Psoas muscle (tissue), 8 donors: ENCODE measurements at places on chromosomes 5 and 9.
A peak's percentile ranks its signal among the peaks of the same experiment; 100 is the strongest.

- no peak for DNase-seq
These were observed 16.1 kb downstream of the KCNN2 start for GRCh38 chr5:114377946-114378345.

DNA sequence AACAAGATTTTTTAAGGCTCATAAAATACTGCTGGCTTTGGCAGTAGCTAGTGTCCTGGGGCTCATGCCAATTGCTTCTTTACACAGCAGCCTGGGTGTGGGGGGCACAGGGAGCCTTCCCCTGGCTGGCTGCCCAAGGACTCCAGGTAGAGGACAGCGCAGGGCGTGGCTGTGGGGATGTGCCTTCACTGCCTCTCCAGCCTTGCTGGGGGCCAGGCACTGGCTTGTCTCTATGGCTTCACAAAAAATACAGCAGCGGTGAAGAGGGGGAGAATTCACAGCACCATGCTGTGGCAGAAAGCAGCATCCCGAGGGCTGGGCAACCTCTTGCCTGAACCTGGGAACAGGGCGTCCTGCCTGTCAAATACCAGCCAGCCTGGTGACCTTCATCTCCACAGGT, 57.4 kb downstream of the DAP start:
- no peak for DNase-seq

- no peak for DNase-seq
These were observed 243.8 kb upstream of the ZNF462 start for GRCh38 chr9:106619211-106619610.

DNA sequence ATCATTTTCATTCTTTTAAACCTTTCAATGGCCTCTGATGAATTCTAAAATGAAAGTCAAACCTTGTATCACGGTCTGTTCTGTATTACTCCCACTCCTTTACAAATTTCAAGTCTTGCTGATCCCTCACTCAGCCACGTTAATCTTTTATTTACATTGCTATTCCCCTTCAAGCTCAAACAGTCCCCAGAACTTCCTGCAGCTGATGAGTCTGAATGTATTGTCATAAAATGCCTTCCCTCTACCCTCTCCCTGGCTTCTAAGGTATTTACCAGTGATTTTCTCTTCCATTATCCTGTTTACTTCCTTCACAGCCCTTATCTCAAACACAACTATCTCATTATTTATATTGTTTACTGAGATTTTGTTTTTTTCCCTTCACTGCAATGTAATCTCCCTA, 562.3 kb upstream of the C9orf72 start:
- DNase-seq: no peak

- no peak for DNase-seq
These were observed 861 bp downstream of the MTX3 start for GRCh38 chr5:79990205-79990597.

DNA sequence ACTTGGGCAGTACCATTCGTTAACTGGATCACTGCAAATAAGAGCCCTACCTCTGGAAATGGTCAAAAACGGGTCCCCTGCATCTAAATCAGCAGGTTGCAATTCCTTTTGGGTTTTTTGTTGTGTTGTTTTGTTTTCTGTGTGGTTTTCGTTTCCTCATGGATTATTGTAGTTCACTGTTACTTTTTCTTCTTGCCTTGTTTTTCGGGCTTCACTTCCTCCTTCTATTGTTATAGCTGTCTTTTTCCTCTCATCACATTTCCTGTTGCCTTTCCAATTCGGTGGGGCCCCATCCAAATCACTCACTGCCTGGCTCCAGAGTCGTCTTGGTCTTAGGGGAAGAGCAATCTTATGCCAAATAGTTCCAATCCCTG, 8.7 kb upstream of the SSBP2 start:
- DNase-seq: no peak

- peak; percentile 86 for DNase-seq
These were observed 87.3 kb downstream of the LIFR start for GRCh38 chr5:38468978-38469706.

DNA sequence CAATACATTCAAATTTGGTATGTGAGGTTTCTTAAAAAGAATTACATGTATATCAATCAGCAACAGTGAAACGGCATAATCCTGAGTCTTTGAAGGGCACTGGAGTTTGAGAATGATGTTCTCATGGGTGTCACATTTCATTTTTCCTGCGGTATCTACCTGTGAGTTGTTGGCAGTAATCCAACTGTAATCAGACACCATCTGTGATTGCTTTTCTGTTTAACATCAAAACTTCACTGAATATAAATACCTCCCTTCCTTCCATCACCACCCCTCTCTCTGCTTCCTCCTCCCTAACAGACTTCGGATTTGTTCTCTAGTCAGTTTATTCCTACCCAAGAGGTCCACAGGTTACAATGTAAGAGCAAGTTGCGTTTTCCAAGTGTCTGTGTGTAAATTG, 275.2 kb upstream of the PCSK5 start:
- no peak for DNase-seq

DNA sequence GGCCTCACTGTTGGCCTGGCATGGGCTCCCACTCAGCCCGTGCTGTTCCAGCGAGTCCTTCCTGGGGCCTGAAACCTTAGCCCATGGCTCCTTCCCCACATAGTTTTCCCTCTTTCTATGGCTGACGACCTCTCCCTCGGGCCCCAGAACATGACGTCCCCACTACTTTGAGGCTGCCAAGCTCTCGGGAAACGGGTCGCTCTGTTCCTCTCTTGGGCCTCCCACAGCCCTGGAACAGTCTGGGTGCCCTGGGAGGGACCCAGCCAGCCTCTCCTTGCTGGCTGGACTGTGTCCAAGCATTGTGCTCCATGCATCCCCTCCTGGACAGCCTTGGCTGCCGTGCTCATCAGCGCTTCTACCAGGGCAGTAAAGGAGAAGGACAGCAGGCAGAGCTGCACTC, 118.3 kb downstream of the SYK start:
- DNase-seq: peak; percentile 91

- DNase-seq: no peak
These were observed 14.3 kb upstream of the POU5F2 start for GRCh38 chr5:93755716-93756115.

DNA sequence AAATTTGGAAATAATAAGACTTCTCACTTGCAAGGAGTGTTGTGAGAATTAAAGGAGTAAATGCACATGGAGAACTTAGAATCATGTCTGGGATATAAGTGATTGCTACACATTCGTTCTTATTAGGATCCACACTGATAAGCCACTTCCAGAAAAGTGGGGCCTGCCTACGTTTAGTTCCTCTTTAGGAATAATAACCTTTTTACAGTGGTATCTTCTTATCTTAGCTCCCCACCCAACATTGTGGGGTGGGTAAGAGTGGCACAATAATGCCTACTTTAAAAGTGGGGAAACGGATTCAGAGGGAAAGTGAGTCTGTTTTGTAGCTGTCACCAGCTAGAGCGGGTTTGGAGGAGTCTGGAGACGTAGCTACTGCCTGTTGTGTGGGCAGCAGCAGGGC, 16.0 kb downstream of the DOCK2 start:
- no peak for DNase-seq

- DNase-seq: no peak
These were observed 27.8 kb upstream of the SLC44A1 start for GRCh38 chr9:105216440-105217178.

DNA sequence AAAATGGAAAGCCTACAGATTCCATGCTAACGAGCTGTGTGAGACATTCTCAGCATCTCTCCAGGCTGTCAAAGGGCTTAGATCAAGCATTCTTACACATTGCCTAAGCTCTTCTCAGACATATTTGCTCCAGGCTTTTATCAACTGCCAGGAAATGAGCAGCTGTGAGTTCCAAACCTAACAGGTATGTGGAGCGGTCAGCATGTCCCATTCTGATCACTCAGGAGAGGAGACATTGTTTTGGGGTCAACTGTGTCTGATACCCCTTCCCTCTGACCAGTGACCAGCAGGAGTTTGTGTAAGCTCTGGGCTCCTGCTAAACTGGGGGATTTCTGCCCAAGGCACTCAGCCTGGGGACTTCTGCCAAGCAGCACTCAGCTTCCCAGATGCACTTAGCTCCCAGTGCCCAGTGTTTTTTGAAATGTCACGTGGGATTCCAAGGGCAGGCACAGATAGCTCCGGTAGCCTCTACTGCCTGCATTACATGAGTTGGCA, 229.1 kb downstream of the SEC61B start:
- DNase-seq: no peak

- DNase-seq: no peak
These were observed 34.9 kb downstream of the TARS1 start for GRCh38 chr5:33475706-33476105.

DNA sequence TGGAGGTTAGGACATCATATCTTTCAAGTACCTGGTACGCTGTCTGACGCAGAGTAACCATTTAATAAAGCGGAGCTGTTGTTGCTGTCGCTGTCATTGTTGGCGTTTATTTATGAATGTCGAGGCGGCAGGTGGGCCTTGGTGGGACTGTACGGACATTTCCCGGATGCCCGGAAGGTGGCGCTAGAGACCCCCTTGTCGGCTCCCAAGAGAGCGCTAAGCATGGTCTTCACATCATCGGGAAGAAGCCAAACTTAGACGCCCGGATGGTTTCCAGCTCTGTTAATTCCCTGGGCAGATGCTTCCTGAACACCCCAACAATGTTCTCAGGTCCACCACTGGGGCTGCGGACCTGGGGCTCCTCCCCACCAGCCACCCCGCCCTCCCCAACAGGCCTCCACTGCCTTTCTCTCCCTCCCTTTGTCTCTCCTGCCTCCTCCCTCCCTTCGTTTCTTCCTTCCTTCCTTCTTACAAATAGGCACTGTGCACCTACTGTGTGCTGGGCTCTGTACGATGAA, 54.1 kb downstream of the DUSP1 start:
- DNase-seq: peak; percentile 85

- no peak for DNase-seq
These were observed 11.1 kb downstream of the SMU1 start for GRCh38 chr9:33065157-33066076.

- no peak for DNase-seq
These were observed 26.2 kb downstream of the UHRF2 start for GRCh38 chr9:6439051-6439703.

GRCh38 chr9:127791085-127791484, 5.3 kb downstream of the CDK9 start:
- DNase-seq: no peak

GRCh38 chr5:115501464-115502210, 42.9 kb downstream of the FEM1C start:
- DNase-seq: no peak
